ENCODE measurements at places on chromosomes 4 and X. TPM values are rescaled to one million over a fixed set of nuclear protein-coding genes. Genes with fewer than 3 reads are reported as not detected.

The SFRP2 gene
- total RNA-seq, result 1.5 TPM

The PCDH7 gene
- 16.8 TPM for total RNA-seq

The SPANXN4 gene
- total RNA-seq, result not detected

The PPARGC1A gene
- 72.3 TPM for total RNA-seq

The CTAG1B gene
- total RNA-seq, result not detected

The SHISA3 gene
- 15.5 TPM for total RNA-seq

The IL2RG gene
- total RNA-seq, result not detected

The RAB40AL gene
- total RNA-seq, result not detected

The CFAP299 gene
- not detected for total RNA-seq

The ARMCX2 gene
- 43.9 TPM for total RNA-seq

The ZCCHC18 gene
- 0.43 TPM for total RNA-seq
